ENCODE measurements at places on chromosomes 5 and 9.
A peak's percentile ranks its signal among the peaks of the same experiment; 100 is the strongest.

- no peak for DNase-seq
These were observed 10.0 kb upstream of the LECT2 start for GRCh38 chr5:135964670-135965320.

GRCh38 chr5:131171276-131171810 lies 599 bp downstream of the LYRM7 start:
- DNase-seq: peak; percentile 29

- DNase-seq: no peak
These were observed 6.8 kb downstream of the ITGA1 start for GRCh38 chr5:52794519-52794918.

DNA sequence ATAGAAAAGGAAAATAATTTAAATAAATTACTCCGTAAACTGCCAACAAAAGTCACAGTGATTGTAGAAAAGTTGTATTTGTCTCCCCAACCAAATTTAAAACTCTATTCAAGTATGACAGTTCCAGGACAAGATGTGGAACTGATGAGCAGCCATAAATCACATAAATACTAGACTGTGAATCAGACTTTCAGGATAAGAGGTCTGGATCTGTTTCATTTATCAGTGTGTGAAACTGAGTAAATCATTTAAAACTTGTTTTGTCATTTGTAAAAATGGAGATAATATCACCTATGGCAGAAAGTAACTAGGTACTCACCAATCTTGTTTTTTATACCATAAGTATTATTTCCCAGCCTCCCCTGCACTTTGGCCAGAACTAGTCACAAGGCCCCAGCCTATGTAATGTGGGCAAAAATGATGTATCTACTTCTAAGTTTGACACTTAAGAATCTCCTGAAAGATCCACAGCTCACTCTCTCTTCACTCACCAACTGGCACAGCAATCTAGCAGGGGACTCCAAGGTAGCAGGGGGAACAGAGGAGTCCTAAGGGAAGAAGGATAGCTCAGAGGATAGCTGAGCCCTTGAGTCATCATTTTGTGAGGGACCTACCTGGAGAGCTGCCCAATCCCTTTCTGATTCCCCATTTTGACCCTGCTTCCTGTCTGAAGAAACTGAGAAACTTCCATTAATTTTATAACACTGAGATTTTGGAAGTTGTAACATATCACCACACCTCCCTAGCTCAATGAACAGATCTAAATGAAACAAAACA lies 31.6 kb downstream of the TMEM161B start:
- DNase-seq: no peak

DNA sequence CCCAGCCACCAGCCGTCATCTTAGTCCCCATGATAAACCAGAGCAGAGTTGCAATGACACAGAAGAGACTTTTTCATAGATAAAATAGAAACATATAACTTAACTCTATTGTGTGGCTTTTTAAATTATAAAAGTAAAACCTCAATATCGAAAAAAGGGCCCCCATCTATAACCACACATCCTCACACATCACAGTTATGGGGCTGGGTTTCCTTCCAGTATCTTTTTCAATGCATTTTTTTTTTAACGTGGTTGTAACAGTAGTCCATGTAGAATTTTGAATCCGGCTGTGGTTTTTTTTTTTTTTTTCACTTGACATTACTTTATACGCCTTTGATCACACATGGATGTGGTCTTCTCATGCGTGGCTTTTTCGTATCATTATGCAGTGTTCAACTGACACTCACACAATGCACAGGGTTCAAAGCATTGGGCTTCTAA lies 77.4 kb downstream of the CFAP77 start:
- no peak for DNase-seq

DNA sequence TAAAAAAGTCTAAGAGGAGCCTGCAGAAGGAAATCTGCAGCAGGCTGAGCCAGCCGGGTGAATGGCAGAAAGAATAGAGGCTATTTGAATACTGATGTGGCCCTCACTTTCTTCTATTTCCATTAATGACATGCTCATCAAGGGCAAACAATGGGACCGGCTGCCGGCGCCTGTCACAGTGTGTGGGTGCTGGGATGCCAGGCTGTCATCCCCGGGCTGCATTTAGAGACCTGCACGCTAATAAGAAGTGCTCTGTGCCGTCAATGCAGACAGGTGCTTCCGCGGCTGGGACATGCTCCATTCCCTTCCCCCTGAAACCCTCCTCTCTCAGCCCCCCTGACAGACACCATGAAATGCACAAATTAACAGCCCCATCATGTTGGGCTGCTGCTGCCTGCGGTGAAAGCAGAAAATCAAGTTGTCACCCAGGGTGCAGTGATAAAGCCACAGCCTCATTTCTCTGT lies 217.7 kb upstream of the TBCA start:
- DNase-seq: no peak

DNA sequence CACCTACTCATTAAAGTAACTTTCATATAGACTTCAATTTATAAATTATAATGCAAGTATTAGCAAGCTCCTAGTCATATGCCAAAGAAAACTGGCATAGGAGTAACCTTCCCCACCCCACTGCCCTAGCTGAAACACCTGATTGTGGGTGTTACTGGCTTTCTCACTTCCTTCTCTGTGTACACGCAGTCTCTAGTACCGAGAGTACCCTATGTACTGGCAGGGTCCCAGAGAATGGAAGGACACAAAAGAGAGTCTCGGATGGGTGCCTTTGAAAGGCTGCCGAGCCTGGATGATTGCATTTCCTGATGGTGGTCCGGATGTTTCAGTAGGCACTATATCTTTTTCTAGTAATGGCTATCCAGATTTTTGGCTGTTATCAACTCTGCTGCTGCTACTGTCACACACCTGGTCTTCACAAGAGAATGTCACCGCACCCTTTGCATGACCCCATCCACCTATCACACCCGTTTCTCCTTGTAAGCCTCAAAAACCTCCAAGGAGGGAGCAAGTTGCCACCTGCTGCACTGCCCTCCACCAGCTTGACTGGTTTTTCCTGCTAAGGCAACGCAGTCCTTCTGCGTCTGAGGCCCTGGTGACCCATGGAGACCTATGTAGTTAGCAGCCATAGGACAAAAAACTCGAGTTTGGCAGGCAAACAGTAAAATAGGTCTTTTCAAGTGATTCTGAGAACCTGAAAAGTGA lies 53.8 kb upstream of the CLINT1 start:
- DNase-seq: no peak

DNA sequence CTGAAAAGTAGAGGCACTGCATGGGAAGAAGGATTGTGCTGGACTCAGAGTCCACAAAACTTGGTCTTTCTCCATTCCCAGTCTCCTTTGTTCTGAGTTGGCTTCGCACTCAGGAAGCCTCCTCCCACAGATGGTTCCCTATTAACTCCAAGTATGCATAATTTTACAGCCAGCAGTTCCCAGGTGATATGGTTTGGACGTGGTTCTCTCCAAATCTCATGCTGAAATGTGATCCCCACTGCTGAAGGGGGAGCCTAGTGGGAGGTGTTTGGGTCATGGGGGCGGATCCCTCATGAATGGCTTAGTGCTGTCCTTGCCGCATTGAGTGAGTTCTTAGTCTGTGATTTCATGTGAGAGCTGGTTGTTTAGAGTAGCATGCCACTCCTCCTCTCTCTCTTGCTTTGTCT lies 86.6 kb downstream of the FEM1C start:
- DNase-seq: no peak

GRCh38 chr9:105413525-105413924 lies 34.3 kb upstream of the FSD1L start:
- DNase-seq: peak; percentile 62

GRCh38 chr5:77560677-77561263 lies 68.7 kb upstream of the WDR41 start:
- DNase-seq: peak; percentile 51

- DNase-seq: no peak
These were observed 110.8 kb downstream of the PSAT1 start for GRCh38 chr9:78407636-78408312.

GRCh38 chr9:70963554-70963953 lies 157.9 kb downstream of the TRPM3 start:
- DNase-seq: no peak

DNA sequence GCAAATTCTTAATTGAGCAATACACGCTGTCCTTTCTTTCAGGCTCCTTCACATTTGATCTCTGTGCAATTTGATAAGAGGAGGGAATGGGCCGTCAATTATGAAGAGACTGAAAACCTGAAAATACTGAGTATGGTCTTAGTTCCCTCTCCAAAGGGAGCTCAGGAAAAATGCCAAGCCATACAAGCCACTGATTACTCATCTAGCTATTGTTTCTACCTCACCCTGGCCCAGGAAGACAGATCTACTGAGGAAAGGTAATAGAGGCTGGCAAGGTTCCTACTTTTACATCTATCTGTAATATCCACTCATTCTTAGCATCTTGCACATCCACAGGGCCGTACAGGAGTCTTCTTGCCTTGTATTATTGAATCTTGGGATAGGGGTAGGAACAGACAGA lies 23.7 kb upstream of the TNC start:
- DNase-seq: no peak

DNA sequence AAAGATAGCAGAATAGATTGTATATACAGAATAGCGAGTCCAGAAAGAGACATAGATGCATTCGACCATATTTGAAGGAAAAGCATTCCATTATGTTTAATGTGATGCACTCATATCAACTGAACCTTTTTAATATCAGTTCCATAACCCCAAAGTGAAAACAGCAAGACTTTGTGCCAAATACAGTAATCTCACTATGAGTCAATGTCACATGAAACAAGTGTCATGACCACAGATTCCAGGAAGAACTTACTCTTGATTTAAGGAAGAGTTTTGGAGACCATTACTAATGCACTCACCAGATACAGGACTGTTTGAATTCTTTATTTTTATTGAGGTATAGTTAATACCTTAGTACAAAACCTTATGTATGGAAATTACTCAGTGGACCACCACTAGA lies 220.5 kb downstream of the SH3GL2 start:
- DNase-seq: no peak

DNA sequence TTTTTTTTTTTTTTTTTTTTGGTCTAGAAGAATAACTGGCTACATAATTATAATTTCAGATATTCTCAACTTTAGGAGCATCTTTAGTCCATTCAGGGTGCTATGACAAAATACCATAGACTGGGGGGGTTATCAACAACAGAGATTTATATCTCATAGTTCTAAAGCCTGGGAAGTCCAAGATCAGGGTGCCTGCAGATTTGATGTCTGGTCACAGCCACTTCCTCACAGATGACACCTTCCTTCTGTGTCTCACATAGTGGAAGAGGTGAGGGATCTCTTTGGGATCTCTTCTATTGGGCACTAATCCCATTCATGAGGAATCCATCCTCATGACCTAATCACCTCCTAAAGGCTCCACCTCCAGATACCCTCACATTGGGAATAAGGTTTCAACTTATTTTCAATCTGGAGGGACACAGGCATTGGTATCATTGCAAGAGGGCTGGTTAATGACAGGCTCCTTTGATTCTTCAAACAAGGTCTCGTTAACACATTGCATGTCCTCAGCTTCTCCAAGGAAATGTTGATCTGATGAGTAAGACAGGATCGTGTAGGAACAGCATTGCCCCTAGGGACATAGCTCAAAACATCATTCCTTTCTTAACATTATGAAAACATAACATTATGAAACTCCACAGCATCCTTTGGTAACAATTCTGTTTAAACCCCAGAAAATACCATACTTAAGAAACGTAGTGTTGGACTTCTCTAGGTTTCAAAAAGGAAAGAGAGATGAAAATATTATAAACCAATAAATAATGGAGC lies 372.4 kb downstream of the SEMA5A start:
- no peak for DNase-seq

GRCh38 chr9:24439456-24439855 lies 106.2 kb downstream of the IZUMO3 start:
- DNase-seq: no peak

- DNase-seq: no peak
These were observed 36.4 kb upstream of the DAPK1 start for GRCh38 chr9:87461256-87461655.

DNA sequence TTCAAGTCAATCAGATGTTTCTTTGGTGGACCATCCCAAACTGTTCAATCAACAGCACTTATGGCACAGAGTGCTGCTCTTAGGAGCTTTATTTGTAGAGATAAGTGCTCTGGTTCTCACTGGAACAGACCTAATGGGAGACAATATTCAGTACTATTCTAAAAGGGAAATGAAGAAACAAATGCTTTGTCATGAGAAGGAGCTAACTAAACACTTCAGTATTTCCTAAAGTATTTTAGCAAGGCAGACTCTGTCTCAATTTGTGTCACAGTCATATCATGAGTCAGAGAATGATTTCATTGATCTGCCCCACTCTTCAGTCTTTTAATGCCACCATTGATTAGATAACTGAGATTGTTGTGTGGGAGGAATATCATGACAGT lies 175.3 kb downstream of the SLF1 start:
- DNase-seq: no peak

- DNase-seq: no peak
These were observed 174.3 kb upstream of the PIK3R1 start for GRCh38 chr5:68041293-68041692.

GRCh38 chr5:144547098-144547499 lies 376.4 kb downstream of the KCTD16 start:
- DNase-seq: no peak

- no peak for DNase-seq
These were observed 48.1 kb upstream of the OLFM1 start for GRCh38 chr9:135039266-135039870.

- peak; percentile 69 for DNase-seq
These were observed 1.1 kb upstream of the BASP1 start for GRCh38 chr5:17216176-17216973.

DNA sequence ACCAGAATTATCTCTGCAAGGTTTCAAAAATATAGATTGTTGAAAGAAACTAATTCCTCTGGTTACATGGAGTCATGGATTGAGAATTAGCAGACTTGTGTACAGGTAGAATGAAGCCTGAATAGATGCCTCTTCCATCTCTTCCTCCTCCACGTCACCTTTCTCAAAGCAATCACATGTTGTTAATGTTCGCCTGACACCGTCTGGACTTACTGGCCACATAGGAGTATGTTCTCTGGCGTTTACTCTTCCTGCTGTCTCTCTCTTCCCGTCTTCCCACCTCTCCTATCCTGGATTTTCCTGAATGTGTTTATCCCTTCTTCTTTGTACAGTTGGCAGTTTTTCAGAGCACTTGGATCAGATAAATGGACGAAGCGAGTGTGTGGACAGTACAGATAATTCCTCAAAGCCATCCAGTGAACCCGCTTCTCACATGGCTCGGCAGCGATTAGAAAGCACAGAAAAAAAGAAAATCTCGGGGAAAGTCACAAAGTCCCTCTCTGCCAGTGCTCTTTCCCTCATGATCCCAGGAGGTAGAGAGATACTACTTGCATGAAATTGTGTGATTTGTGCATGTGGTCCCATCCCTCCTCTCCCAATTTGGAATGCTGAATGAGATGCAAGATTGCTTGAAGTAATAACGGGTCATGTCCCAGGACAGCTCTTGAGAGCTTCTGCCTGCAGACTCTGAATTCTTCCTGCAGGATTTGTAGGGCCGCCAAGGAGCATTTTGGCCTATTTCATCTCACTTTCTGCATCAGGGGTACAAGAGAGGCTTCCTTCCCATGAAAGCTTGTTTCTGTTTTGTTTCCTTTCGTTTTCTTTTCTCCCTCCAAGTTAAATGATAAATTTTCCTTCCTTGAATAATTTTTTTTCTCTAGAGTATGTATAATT lies 47.3 kb downstream of the CD180 start:
- DNase-seq: no peak

- no peak for DNase-seq
These were observed 495.1 kb downstream of the CDH18 start for GRCh38 chr5:19492861-19493260.

GRCh38 chr9:114945616-114946412 lies 15.4 kb upstream of the TNFSF8 start:
- no peak for DNase-seq

- peak; percentile 69 for DNase-seq
These were observed 108.7 kb downstream of the RXRA start for GRCh38 chr9:134434894-134435506.
